Spinal cord (tissue), 10 donors: ENCODE measurements at places on chromosomes 6 and 20. TPM values are rescaled to one million over a fixed set of nuclear protein-coding genes. Genes with fewer than 3 reads are reported as not detected.

Gene OPN5
- not detected for total RNA-seq

Gene MPIG6B
- 0.17 TPM for total RNA-seq

- H3K4me3 ChIP-seq, result peak overlapping the region; percentile 95
- H3K27me3 ChIP-seq, result no peaks in the 10 kb centered on the region
- H3K27ac ChIP-seq, result peak overlapping the region; percentile 7
Measured at GRCh38 chr6:127341471-127342202, 1.8 kb downstream of the ECHDC1 start.

Gene SMLR1
- not detected for total RNA-seq

DNA sequence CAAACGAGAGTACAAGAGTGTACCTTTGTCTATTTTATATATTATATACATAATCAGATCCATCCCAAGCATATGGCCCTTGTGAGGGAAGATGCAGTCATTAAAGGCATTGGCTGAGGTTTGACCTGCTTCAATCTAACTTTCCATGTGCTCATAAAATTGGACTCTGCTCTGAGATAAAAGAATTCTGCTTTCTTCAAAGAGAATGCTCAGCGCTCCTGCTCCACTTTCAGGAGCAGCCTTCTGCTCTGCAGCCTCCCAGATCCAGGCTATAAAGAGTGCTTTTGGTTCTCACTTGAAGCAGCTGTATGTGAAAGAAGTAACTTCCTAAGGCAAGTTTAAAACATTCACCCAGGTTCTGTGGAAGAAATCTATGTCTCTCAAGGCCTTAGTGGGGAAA is 45.3 kb downstream of the CD83 start:
- no peak for DNase-seq
- no peak overlapping the region for H3K4me3 ChIP-seq
- H3K27ac ChIP-seq, result no peak overlapping the region
- H3K36me3 ChIP-seq, result no peaks in the 10 kb centered on the region
- H3K27me3 ChIP-seq, result no peaks in the 10 kb centered on the region

Gene SCUBE3
- total RNA-seq, result 7.7 TPM

GRCh38 chr6:44543664-44544063 is 156.2 kb downstream of the CDC5L start:
- no peak overlapping the region for H3K27ac ChIP-seq
- no peak for DNase-seq
- peaks cover 13% of the 10 kb centered on the region for H3K4me1 ChIP-seq
- H3K27me3 ChIP-seq, result no peaks in the 10 kb centered on the region
- no peak overlapping the region for H3K4me3 ChIP-seq

DNA sequence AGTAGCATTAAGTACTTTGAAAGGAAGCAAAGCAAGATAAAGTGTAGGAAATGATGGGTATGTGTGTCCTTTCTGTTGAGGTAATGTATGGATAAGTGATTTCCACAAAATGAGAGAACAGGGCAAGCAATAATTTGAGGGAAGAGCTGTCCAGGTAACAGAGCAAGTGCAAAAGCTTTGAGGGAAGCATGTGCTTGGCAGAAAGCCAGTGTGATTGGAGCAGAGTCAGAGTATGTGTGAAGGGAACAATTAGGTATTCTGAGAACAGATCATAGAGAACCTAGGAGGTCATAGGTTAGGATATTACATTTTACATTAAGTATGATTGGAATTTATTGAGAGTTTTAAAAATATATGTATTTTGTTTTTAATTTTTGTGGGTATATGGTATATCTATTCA is 30.2 kb upstream of the MAN1A1 start:
- DNase-seq, result peak; percentile 8
- no peaks in the 10 kb centered on the region for H3K27me3 ChIP-seq
- no peaks in the 10 kb centered on the region for H3K4me1 ChIP-seq

- DNase-seq, result no peak
- H3K4me3 ChIP-seq, result no peak overlapping the region
- no peaks in the 10 kb centered on the region for H3K27me3 ChIP-seq
- H3K36me3 ChIP-seq, result no peaks in the 10 kb centered on the region
- no peaks in the 10 kb centered on the region for H3K4me1 ChIP-seq
Measured at GRCh38 chr6:136657666-136658065, 107.4 kb upstream of the MAP7 start.

Gene SLPI
- 15.5 TPM for total RNA-seq

Gene LY6G6F
- not detected for total RNA-seq

GRCh38 chr6:17281100-17281496 is at the start of gene RBM24:
Gene RBM24 (plus strand): TSS chr6:17281361. CDS start chr6:17281582, 221 bp downstream.
- H3K4me3 ChIP-seq, result peak within 1 kb of the TSS; percentile 68
- H3K36me3 ChIP-seq, result no peaks in the 10 kb centered on the region
- DNase-seq, result peak; percentile 84
- peaks cover 8% of the 10 kb centered on the region for H3K27me3 ChIP-seq

Gene OTOR
- total RNA-seq, result 15.7 TPM

GRCh38 chr6:88008411-88008810 is 39.2 kb upstream of the SPACA1 start:
- no peak overlapping the region for H3K4me3 ChIP-seq
- no peaks in the 10 kb centered on the region for H3K36me3 ChIP-seq
- DNase-seq, result no peak
- no peaks in the 10 kb centered on the region for H3K4me1 ChIP-seq

- no peak overlapping the region for H3K4me3 ChIP-seq
- DNase-seq, result peak; percentile 96
- H3K36me3 ChIP-seq, result no peaks in the 10 kb centered on the region
- H3K27me3 ChIP-seq, result no peaks in the 10 kb centered on the region
Measured at GRCh38 chr20:5658912-5659345, 91.3 kb upstream of the SHLD1 start.

Gene NPEPL1
- total RNA-seq, result 10.7 TPM

Gene FIG4
- total RNA-seq, result 25.0 TPM

Gene SYNJ2
- total RNA-seq, result 11.0 TPM

GRCh38 chr6:5498579-5498899 is 237.2 kb downstream of the FARS2 start:
- H3K36me3 ChIP-seq, result no peaks in the 10 kb centered on the region
- no peak overlapping the region for H3K27ac ChIP-seq
- H3K4me3 ChIP-seq, result no peak overlapping the region
- DNase-seq, result no peak

Gene LAMP5
- 66.8 TPM for total RNA-seq

DNA sequence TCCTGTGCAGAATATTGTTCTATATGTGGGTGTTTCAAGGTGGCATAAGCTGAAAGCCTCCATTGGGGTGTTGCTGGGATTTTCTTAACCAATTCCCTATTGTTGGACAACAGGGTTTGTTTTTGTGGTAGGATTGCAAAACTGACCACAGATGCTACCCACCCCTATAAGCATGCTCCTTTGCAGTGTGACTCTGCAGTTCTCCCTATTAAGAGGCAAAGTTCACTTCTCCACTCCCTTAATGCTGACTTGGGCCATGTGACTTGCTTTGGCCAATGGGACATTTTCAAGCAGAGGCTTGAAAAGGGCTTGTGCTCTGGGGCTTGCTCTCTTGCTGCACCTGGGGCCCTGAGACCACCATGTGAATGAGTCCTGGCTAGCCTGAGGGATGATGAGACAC is 8.5 kb upstream of the ANGPT4 start:
- no peak overlapping the region for H3K27ac ChIP-seq
- H3K4me1 ChIP-seq, result no peaks in the 10 kb centered on the region
- H3K27me3 ChIP-seq, result no peaks in the 10 kb centered on the region
- DNase-seq, result no peak
- no peaks in the 10 kb centered on the region for H3K36me3 ChIP-seq

- no peak for DNase-seq
- no peak overlapping the region for H3K27ac ChIP-seq
- no peaks in the 10 kb centered on the region for H3K4me1 ChIP-seq
- H3K36me3 ChIP-seq, result no peaks in the 10 kb centered on the region
- H3K27me3 ChIP-seq, result no peaks in the 10 kb centered on the region
Measured at GRCh38 chr6:120384671-120385070, 949.6 kb downstream of the TBC1D32 start.

DNA sequence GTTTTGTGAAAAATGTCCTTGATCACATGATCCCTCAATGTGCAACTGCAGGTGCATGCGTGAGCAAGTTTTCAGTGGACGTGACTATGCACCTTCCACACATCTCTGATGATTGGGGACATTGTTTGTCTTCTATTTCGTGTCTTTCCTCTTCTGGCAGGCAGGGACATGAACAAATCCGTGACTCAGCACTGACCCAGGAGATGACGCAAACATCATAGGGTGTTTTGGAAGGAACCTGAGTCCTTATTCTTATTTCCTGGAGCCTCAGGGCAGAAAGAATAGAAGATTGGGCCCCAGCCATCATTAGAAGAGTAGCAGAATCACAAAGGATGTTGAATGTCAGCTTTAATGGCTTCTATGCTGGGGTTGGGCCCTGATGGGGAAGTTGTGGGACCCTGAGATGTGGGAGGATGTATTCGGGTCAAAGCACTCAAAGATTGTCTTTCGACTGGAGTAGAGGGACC is 11.9 kb upstream of the SIRPD start:
- no peak overlapping the region for H3K4me3 ChIP-seq
- H3K36me3 ChIP-seq, result no peaks in the 10 kb centered on the region
- DNase-seq, result no peak

Gene RALY
- total RNA-seq, result 53.4 TPM

GRCh38 chr6:137045222-137045789 is 541 bp upstream of the IL20RA start:
- no peak overlapping the region for H3K4me3 ChIP-seq
- no peak overlapping the region for H3K27ac ChIP-seq
- H3K4me1 ChIP-seq, result peaks cover 3% of the 10 kb centered on the region
- peaks cover 27% of the 10 kb centered on the region for H3K27me3 ChIP-seq
- no peaks in the 10 kb centered on the region for H3K36me3 ChIP-seq

GRCh38 chr6:41271901-41272395 is 14.5 kb downstream of the TREM1 start:
- no peak for DNase-seq
- no peaks in the 10 kb centered on the region for H3K27me3 ChIP-seq
- no peak overlapping the region for H3K27ac ChIP-seq
- no peak overlapping the region for H3K4me3 ChIP-seq

DNA sequence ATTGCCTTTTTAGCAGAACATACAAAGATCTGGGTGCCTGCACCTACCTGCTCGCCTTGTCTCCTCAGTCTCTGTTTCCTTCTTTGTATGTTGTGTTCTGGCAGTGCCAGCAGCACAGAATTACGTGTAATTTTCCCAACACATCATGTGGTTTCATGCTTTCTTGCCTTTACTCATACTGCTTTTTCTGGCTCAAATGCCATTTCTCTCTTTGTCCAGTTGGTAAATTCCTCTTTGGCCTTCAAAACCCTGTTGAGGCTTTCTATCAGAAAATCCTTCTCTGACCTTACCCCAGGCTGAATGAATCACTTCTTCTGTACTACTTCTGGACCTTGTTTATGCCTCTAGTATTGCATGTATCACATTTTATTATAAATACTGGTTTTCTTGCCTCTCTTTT is 31.8 kb downstream of the L3MBTL3 start:
- no peaks in the 10 kb centered on the region for H3K4me1 ChIP-seq
- no peak overlapping the region for H3K27ac ChIP-seq
- no peaks in the 10 kb centered on the region for H3K27me3 ChIP-seq
- DNase-seq, result no peak

DNA sequence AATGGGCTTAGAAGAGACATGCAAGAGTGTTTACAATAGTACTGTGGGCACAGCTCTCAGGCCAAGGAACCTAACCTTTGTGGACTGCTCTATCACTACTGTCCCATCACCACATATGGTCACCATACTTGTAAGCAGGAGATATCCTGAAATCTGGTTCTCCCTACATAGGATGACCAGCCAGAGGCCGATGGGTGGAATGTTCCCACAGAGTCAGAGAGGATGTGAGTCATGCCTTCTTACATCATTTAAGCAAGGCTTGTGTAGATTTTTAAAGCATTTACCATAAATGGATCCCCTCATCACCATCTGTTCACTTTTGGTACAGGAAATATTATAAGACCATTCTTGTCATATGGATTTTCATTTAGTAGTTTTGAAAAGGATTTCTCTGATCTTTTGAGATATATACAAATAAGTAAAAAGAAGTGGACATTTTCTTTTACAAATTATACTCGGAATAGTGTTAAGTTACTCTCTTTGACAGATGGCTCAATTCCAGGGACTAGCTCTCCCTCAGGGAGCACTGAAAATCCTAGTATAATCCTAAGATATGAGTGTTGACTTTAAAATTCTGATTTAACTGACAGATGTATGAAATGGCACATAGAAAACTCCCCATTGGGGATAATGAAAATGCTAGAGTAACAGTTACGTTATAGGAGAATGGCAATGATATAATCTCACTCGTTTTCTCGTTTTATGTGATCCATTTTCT is 6.6 kb downstream of the HTR1B start:
- no peak overlapping the region for H3K4me3 ChIP-seq
- peaks cover 10% of the 10 kb centered on the region for H3K27me3 ChIP-seq
- peaks cover under 1% of the 10 kb centered on the region for H3K4me1 ChIP-seq
- H3K36me3 ChIP-seq, result no peaks in the 10 kb centered on the region
- no peak for DNase-seq

GRCh38 chr20:31908016-31908415 is 37.6 kb downstream of the TTLL9 start:
- DNase-seq, result no peak
- no peak overlapping the region for H3K4me3 ChIP-seq
- no peak overlapping the region for H3K27ac ChIP-seq
- H3K4me1 ChIP-seq, result peaks cover 13% of the 10 kb centered on the region

DNA sequence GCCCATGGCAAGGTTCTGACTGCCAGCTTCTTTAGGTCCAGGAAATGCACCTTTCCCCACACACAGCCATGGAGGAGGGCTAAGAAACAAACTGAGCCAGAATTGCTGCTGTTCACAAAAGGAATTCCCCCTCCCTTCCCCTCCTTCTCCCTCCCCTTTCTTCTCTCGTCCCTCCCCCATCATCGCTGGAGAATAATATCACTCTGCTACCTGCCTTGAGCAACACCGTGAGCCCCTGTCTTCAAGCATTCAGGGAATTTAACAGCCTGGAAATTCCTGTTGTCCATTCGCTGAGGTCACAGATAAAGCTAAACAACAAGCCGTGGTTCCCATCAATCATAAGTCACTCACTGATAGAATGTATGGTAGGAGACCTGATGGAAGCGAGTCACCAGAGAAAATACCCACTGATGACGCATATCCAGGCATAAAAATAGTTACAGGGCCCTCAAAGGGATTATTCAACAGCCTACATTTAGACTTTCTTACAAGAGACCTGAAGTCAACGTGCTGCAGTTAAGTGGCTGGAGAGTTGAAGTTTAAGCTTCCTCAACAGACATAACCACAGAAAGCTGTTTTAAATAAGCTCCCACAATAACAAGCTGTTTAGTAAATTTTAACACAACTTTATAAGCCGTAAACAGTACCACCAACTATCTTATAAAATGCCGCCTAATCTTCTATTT is 59.7 kb downstream of the HIVEP2 start:
- DNase-seq, result no peak
- no peaks in the 10 kb centered on the region for H3K36me3 ChIP-seq
- no peaks in the 10 kb centered on the region for H3K27me3 ChIP-seq
- H3K4me3 ChIP-seq, result peak overlapping the region; percentile 22
- H3K27ac ChIP-seq, result peak overlapping the region; percentile 20

DNA sequence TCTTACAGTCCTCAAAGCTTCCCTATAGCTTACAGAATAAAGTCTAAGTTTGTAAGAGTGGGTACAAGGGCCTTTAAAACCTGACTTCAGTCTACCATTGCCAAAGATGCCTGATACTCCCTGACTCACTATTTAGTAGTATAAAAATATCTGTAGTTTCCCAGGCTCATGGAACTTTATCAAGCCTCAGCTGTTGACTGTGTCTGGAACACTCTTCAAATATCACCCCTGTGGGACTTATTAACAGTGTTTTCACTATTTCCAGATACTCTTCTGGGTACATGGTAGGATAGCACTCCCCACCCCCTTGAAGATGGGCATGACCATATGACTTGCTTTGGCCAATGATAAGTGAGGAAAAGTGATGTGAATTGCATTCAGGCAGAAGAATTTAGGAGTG is 105.3 kb upstream of the TENT5A start:
- no peaks in the 10 kb centered on the region for H3K4me1 ChIP-seq
- no peak overlapping the region for H3K4me3 ChIP-seq
- no peak for DNase-seq
- H3K27me3 ChIP-seq, result no peaks in the 10 kb centered on the region
